ENCODE measurements at places on chromosomes 1 and 21.

- no peak for DNase-seq
These were observed 9.9 kb upstream of the TRABD2B start for GRCh38 chr1:48007047-48007446.

- DNase-seq: no peak
These were observed 290.5 kb upstream of the DPYD start for GRCh38 chr1:98211271-98211845.

DNA sequence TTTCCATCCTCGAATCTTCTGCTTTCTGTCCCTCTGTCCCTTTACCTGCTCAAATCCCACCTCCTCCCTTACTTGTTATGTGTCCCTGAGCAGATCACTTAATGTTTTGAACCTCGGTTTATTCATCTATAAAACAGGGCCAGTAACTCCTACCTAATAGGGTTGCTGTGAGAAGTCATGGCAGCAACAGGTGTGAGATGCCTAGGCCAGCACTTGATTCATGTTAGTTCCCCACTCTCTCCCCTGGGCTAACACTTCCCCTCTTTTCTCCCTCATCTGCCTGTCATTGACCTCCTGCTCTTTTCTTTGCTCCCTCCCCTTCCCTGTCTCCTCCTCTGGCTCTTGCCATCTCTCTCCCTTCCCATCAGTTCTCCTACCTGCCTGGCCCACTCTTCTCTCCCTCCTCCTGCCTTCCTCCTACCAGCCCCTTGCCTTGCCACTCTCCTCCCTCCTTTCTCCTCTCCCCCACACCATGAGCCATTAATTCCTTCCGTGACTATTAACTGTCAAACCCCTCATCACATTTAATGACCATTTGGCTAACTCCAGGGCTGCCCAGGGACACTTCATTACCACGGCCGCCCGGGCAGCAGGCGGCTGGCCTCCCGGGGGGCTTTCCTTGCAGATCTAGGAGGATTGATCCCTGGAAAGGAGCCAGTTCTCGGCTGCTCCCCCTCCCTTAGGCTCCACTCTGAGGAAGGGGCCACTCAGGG lies 90.6 kb upstream of the CD1D start:
- no peak for DNase-seq

DNA sequence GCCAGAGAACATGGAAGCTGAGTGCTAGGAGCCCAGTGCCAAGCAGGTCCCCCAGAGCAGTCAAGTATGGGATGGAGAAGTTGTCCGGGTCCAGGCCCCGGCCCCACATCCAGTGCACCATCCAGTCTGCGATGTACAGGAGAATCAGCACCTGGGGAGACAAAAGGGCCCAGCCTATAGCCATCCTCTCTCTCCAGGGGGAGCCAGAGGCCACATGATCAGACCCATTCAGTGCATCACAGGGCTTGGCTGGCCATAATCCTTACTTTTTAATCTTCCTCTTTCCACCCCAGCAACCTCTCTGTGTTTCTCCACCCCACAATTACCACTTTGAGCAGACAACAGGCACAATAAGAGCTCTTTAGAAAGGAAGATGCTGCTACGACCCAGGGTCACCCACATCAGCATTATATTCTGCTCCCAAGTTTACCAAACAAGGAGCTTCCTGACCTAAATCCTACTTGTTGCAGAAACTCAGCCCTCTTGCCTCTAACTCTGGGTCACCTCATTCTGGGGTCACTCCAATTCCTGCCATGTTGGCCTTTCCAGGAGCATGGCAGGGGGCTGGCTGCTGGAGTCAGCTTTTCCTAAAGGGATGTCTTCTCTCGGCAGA lies 16.4 kb upstream of the RAB29 start:
- DNase-seq: no peak

- no peak for DNase-seq
These were observed 60.1 kb downstream of the LRRC71 start for GRCh38 chr1:156980551-156980950.

DNA sequence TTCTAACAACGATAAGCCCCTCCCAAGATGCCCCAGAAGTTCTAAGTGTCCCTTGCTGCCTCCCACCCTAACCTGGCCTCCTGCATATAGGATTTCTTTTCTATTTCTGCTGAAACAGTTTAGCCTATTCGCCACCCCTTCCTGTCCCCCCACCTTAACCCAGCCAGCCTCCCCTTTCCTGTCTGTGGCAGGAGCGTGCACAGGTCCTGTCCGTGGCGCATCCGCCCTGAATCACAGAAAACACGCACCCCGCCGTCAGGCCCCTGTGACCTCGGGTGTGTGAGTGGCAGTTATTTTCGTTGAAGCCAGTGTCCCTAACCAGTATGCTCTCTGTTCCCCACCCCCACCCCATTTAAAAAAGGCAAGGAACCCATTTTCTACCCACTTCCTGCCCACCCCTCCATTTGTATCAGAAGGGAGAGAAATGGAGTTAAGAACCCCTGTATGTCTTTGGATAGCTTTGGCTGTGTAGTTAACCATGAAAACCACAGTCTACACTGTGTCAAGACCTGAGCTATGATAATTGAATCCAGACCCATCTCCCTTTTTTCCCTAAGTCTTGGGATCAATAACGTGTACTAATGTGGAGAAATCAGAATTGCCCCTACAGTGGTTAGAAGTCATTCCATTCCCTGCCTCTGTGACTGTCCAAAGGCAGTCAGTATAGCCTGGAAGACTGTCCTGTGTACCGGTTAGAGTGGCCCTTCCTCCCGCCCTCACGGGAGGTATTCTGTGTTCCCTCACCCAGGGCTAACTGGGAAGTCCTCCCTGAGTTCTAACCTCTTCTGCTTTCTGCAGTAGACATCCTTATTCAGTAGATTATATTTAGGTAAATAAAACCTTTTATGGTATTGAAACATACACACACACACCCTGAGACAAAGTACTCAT lies 1.8 kb downstream of the PLEKHO1 start:
- DNase-seq: no peak

- DNase-seq: no peak
These were observed 5.6 kb downstream of the RUNX1 start for GRCh38 chr21:35043549-35043948.

DNA sequence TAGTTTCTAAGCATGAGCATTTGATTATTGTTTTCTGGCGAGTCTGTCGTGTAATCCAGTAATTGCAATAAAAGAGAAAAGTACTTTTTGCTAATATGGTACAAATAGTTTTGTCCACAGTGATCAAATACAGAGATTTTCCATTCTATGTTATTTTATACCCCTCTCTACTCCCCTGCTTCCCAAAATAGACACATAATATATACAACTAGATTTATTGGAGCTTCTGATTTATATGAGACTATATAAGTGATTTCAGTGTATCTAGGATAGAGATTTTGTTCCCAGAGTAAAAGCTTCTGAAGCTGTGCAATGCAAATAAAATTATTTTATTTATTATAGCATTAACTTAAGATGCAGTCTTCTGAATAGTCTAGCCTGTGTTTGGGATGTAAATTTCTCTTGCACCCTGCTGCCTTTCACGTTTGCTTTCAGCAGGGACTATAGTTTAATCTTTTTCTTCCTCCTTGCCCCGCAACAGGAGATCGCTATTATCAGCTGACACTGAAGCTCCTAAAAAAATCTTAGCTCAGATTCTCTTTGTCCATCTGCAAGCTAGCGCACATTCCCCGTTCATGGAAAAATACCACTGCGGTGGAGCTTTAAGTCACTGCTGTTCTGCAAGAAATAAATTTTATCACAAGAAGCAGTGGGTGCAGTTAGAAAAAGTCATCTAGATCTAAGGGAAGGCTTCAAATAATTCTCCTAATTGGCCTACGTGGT lies 273.3 kb downstream of the DISC1 start:
- DNase-seq: no peak
